ENCODE measurements at places on chromosomes 1 and 21. TPM values are rescaled to one million over a fixed set of nuclear protein-coding genes. Genes with fewer than 3 reads are reported as not detected.

The NBPF4 gene
- total RNA-seq: not detected

The ELF3 gene
- 2.5 TPM for total RNA-seq

The PTPN22 gene
- total RNA-seq: 3.1 TPM

The METTL13 gene
- 34.5 TPM for total RNA-seq

The S100A7 gene
- not detected for total RNA-seq

The RNU1-4 gene
- under 0.01 TPM for total RNA-seq

The KLF17 gene
- 0.19 TPM for total RNA-seq

All from regular cardiac myocyte (primary cell).